ENCODE measurements at places on chromosomes 11 and 22. TPM values are rescaled to one million over a fixed set of nuclear protein-coding genes. Genes with fewer than 3 reads are reported as not detected.
A peak's percentile ranks its signal among the peaks of the same experiment; 100 is the strongest.

- peak overlapping the region; percentile 93 for H3K27ac ChIP-seq
- H3K4me3 ChIP-seq = no peak overlapping the region
- DNase-seq = no peak
Observed at GRCh38 chr11:2382129-2382517, 5.0 kb downstream of the CD81 start.

DNA sequence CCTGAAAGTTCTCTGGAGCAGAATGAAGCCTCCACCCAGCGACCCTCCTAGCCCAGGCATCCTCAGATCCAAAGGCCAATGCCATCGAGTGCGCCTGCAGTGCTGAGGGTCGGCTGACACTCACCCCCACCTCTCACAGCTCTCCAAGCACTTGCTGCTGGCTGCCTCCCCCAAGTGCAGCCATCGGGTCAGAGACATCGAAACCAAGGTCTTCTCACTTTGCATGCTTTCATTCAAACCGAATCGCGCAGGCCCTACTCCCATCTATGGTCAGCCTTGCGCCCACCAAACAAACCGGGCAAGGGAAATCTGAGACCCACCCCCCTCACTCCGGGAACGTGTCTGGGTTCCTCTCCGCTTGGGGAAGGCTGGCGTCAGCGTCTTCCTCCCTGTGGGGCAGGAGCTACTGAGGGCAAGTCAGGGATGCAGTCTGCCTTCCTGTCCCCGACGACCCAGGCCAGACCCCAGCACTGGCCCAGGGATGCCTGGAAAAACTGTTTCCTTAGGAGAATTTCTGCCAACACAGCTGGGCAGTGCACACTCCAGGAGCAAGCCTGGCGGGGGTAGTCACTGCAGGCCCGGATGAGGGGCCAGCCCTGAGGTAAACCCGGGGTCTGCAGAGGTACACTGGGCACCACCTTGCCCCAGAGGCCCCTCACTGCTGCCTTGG lies 7.0 kb downstream of the WNT7B start:
- H3K4me1 ChIP-seq = peaks cover 18% of the 10 kb centered on the region
- H3K36me3 ChIP-seq = no peaks in the 10 kb centered on the region
- H3K4me3 ChIP-seq = no peak overlapping the region
- H3K27ac ChIP-seq = no peak overlapping the region
- peaks cover 92% of the 10 kb centered on the region for H3K27me3 ChIP-seq

Gene NXPE1
- not detected for total RNA-seq

- no peaks in the 10 kb centered on the region for H3K36me3 ChIP-seq
- no peak overlapping the region for H3K27ac ChIP-seq
- no peaks in the 10 kb centered on the region for H3K4me1 ChIP-seq
Observed at GRCh38 chr11:111408789-111409727, 30.0 kb upstream of the POU2AF1 start.

DNA sequence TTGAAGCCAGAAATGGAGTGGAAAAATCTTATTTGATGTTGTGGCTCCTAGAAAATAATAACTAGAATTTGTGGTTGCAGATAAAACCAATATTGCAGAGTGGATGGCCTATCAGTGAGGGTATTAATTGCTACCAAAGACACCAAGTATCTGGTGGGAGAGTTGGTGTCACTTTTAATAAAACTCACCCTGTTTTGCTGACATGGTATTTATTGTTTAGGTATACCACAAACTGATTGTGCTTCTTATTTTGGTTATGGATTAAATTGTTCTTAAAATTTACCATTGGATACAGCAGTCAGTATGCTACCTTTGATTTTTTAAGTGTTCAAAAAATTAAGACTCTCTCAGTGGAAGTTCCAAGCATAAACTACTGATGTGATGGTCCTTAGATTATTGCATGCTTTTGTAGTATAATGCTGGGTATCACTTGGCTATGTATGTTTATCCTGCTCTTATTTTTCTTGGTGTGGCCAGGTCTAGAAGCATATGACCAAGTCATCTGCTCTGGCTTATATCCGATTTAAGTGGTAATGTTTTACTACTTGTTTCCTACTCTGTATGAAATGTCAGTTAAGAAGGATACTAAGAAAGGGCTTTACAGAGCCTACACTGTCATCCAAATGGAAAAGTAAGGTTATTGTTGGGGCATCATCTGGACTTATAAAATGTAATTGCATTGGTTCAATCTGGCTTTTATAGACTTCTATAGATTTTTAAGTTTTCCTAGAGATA lies 101.6 kb downstream of the ARHGAP42 start:
- no peak overlapping the region for H3K27ac ChIP-seq
- no peak overlapping the region for H3K4me3 ChIP-seq
- no peaks in the 10 kb centered on the region for H3K36me3 ChIP-seq
- peaks cover 5% of the 10 kb centered on the region for H3K4me1 ChIP-seq
- no peaks in the 10 kb centered on the region for H3K27me3 ChIP-seq

Gene TBX10
- total RNA-seq = not detected

DNA sequence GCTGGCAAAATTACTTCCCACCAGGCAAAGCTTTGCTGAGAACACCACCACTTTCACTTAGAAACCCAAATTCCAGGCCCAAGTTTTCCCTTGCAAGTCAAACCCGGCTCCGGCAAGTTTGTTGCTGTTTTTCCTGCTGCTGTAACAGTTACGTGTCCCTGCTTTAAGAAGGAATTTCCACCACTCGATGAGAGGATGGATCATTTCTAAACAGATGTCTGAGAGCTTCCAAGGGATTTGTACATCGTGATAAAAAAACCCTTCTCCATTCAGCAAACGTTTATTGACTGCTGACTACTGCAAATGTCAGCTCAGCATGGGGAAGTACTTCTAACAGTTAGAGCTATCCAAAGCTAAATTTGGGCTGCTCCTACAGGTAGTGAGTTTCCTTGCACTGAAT lies 19.7 kb downstream of the P2RX3 start:
- H3K4me3 ChIP-seq = no peak overlapping the region
- peak; percentile 75 for DNase-seq
- H3K27me3 ChIP-seq = no peaks in the 10 kb centered on the region

DNA sequence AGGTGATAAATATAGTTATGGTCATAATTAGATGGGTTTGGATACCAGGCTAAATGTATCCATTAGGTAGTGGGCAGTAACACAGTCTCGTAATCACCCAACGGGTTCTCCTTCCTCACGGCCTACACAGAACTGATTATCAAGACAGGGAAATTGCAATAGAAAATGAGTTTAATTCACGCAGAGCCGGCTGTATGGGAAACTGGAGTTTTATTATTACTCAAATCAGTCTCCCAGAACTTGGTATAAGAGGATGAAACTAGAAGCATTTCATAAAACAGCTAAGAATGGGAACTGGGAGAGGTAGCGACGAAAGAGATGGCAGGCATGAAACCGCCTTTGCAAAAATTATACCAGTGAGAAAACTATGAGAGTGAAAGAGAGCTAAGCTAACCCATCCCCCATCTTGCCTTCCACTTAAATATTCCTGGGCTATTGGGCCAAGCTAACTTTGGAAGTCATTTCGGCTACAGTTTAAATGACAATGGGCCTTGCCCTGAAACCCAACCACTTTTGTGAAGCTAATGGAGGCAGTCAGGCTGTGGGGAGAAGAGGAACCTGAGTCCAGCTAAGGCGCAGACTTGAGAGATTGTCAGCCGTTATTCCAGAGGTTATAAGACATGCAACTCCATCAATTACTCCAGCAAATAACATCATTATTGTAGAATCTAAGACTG lies 29.6 kb downstream of the CTSC start:
- H3K4me3 ChIP-seq = no peak overlapping the region
- no peak overlapping the region for H3K27ac ChIP-seq
- no peaks in the 10 kb centered on the region for H3K4me1 ChIP-seq
- no peaks in the 10 kb centered on the region for H3K27me3 ChIP-seq
